C1 segment of cervical spinal cord (tissue), 14 donors: ENCODE measurements at places on chromosomes 16 and 17.

DNA sequence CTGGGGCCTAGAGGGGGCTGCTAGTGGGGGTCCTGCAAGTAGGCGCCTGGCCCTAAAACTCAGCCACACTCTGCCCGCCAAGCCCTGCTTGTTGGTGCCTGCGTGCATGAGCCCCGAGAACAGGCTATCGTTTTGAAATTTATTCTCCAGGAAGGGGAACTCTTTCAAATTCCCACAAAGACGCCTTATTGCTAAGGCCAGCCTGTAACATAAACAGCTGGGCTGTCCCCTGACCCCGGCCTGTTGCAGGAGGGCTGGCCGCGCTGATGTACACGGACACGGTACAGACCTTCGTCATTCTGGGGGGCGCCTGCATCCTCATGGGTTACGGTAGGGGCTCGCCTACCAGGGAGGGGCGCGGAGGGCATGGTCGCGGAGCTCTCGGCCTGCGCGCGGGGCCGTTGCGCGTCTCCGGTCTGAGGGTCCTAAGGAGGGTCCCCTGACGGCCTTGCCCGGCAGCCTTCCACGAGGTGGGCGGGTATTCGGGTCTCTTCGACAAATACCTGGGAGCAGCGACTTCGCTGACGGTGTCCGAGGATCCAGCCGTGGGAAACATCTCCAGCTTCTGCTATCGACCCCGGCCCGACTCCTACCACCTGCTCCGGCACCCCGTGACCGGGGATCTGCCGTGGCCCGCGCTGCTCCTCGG is 4.3 kb downstream of the SLC5A2 start:
- no peak for DNase-seq

- DNase-seq = no peak
Measured at GRCh38 chr17:77106874-77107358, 33.9 kb upstream of the SEC14L1 start.

DNA sequence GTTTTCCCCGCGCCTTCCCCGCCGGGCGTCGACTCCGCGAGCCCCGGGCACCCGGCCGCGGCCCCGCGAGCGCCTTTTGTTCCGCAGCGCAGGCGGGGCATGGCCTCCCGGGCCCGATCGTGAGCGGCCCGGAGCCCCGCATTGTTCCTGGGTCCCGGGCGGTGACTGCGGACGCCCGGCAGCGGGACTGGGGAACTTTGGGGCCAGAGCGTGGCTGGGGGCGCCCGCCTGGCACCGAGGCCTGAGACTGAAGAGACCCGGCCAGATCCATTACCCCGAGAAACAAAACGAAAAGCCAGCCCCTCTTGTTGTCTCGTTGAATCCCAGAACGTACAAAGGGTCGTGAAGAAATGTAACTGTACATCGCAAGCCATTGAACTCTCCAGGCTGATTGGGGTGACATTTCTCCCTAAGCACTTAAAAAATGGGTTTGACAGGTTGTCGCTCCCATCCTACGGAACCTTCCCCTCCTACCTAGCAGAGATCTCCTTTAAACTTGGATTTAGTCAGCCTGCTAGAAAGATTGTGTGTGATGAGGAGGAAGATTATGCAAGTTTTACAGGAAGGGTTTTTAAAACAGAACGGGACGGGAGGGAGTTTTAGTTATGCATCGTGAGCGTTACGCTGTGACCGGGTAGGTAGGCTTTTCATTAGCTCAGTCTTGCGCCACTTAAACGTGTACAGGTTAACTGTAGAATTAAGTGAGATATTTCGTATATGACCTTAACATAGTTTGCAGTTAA is 825 bp downstream of the METTL9 start:
- DNase-seq = peak; percentile 21

- no peak for DNase-seq
Measured at GRCh38 chr17:45269912-45270311, 8.0 kb upstream of the SPATA32 start.

- DNase-seq = no peak
Measured at GRCh38 chr17:48471817-48472410, 41.9 kb upstream of the SKAP1 start.

- DNase-seq = no peak
Measured at GRCh38 chr16:23453338-23454052, 506 bp upstream of the COG7 start.

DNA sequence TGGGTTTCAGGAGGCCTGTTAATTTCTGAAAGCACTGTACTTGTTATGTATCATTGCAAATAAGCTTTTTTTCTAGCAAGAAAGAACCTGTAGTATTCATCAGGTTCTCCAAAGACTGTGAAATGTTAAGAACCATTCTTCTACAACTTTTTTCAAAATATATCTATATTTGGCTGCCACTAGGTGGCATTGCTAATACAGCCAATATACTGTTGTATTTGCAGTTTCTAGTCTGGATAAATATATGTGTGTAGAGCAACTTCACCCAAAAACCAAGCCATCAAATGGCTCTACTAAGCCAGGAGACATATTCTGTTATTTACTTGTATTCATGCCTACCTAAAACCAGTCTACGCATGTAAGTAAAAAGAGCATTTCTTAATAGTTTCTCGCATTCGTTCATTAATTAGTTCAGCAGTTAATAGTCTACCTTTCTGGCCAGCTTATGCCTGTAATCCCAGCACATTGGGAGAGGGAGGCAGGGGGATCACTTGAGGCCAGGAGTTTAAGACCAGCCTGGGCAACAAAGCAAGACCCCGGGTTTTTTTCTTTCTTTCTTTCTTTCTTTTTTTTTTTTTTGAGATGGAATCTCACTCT is 39.5 kb downstream of the VMP1 start:
- no peak for DNase-seq

DNA sequence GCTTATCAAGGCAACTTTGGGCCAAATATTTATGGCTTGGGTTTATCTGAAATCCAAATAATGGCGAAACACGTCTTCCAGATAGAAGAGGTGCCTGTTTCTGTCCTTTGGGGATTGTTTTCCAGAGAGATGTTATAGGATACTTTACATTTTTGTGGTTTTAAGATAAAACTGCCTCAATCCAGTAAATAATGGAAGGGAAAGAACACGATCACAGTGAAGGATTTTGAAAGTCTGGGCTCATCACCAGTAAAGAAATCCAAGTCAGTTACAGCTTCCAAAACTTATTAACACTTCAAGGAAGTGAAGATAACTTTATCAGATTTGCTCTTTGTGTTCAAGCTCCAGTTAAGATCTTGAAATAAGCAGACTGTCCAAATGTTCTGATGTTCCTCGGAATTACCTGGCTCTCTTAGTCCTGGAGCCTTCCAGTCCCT is 30.1 kb downstream of the DNAH2 start:
- no peak for DNase-seq

DNA sequence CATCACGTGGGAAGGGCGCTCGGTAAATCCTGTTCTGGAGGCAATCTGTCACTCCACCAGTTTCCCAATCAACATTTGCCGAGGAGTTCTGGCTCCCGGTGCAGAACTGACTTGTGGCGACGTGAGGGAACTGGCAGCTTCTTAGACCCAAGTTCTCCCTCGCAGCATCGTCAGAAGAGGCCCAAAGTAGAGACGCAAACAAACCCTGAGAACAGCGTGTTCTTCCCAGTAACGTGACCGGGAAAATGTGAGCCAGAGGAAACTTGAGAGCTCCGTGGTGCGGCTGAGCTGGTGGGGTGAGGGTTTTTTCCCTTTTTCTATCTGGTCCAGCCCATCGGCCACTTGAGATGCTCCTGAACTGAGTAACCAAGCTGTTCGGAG is 158.9 kb upstream of the CACNG5 start:
- DNase-seq = no peak

GRCh38 chr16:3576211-3576610 is 992 bp downstream of the NLRC3 start:
- DNase-seq = no peak

- no peak for DNase-seq
Measured at GRCh38 chr17:80408872-80409271, 6.1 kb upstream of the ENDOV start.

- DNase-seq = no peak
Measured at GRCh38 chr17:14429084-14429483, 128.2 kb downstream of the HS3ST3B1 start.

GRCh38 chr16:16120382-16121184 is 102.7 kb downstream of the ABCC6 start:
- peak; percentile 8 for DNase-seq

DNA sequence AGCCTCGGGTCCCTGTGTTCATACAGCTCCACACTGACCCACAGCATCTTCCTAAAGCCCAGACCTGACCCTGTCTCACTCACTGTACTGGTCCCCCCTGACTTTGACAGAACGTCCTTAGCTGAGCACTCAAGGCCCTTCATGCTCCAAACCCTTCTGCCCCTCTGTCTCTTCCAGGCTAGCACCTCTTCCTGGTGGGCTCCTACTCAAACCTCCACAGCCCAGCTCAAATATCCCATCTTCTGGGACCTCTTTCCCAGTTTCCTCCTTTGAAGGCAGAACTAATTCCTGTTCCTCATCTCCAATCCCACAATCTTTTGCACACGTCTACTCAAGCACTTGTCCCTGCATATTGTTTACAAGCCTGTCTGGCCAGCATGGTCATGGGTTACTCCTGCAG is 8.8 kb downstream of the GRIN2C start:
- DNase-seq = no peak

DNA sequence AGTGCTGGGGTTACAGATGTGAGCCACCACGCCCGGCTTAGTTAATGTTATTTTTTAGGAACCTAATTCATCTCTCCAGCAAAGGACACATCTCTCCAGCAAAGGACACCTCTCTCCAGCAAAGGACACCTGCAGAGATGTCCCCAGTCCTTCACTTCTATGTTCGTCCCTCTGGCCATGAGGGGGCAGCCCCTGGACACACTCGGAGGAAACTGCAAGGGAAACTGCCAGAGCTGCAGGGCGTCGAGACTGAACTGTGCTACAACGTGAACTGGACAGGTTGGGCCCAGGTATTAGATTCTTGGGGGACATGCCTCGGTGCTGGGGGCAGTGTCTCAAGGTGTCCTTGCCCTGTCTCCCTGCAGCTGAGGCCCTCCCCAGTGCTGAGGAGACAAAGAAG is 4.7 kb downstream of the PFAS start:
- no peak for DNase-seq

GRCh38 chr17:59627274-59627673 is 7.6 kb downstream of the CLTC start:
- no peak for DNase-seq

DNA sequence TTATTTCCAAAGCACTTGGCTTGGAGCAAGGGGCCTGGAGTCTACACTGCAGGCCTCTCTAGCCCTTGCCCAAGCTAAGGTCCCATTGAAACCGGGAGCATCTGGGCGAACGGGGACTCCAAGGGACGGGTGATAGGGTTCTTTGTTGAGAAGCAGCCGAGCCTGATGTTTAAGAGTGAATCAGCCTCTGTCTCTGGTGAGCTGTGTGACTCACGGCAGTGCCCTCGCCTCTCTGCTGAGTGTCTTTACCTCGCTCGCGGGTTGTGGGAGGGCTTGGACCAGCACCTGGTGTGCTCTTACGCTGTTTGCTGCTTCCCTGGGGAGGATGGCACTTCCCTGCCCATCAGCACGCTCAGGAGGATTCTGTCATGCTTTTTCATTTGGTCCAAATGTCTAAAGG is 1.3 kb downstream of the HGS start:
- no peak for DNase-seq

DNA sequence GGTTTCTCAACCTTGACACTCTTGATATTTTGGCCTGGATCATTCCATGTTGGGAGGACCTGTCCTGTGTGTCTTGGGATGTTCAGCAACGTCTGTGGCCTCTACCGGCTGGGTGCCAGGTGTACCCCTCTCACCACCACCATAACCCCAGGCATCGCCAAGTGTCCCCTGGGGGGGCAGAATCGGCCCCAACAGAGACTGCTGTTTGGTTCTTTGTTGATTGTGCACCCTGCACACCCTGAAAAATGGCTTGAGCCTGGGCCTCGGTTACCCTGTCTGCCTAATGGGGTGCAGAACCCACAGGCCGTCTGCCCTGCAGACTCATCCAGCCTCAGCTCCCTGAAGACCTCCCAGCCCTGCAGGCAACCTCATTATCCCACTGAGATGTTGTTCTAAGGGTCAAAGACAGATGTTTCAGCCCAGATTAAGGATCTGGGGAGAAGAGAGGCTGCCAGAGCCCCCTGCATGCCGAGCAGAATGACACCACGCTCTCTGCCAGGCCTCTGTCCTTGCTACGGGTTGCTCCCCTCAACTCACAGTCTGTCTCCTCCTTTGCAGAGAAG is 9.2 kb downstream of the CACNG1 start:
- DNase-seq = no peak

- DNase-seq = no peak
Measured at GRCh38 chr17:12789075-12789480, 220 bp upstream of the ARHGAP44 start.

GRCh38 chr16:59632276-59632855 is 898.2 kb upstream of the GOT2 start:
- no peak for DNase-seq

- DNase-seq = no peak
Measured at GRCh38 chr17:49670002-49670401, 7.9 kb downstream of the SPOP start.

GRCh38 chr16:52568983-52569690 is 22.2 kb upstream of the TOX3 start:
- no peak for DNase-seq

GRCh38 chr16:4246777-4247459 is 5.0 kb upstream of the SRL start:
- DNase-seq = no peak

GRCh38 chr16:23194497-23195221 is 12.1 kb downstream of the SCNN1G start:
- no peak for DNase-seq

- no peak for DNase-seq
Measured at GRCh38 chr16:12228602-12229499, 252.3 kb downstream of the SNX29 start.

DNA sequence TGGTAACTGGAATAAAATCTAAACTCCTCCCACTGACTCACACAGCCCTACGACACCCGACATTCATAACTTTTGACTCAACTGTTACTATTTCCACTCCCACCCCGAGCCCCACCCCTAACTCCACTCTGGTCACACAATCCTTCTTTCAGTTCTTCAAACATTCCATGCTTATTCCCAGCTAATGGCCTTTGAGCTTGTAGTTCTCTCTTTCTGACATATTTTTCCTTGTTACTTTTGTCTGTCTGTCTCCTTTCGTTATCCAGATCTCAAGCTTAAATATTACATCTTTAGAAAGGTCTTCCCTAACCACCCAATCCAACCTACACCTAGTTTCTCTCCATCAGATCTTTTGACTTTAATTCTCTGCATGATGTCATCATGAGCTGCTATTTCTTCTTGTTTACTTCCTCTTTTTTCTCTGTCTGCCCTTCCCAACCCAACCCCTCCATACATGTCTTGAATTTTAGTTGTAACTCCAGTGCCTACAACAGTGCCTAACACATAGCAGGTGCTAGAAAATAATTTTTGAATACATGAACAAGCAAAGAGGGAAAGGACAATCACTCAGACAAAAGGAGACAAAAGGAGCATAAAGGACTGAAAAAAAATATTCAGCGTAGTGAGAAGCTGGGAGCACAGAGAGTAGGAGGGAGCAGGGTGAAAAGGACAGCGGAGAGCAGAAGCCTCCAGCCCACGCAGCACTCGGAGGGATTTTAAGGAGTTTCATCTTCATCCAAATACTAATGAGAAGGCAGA is 65.2 kb upstream of the SMIM36 start:
- no peak for DNase-seq

GRCh38 chr17:81287152-81287551 is 8.0 kb downstream of the SLC38A10 start:
- no peak for DNase-seq
